Effector CD8-positive, alpha-beta T cell (primary cell): ENCODE measurements at places on chromosomes 3 and 15.

DNA sequence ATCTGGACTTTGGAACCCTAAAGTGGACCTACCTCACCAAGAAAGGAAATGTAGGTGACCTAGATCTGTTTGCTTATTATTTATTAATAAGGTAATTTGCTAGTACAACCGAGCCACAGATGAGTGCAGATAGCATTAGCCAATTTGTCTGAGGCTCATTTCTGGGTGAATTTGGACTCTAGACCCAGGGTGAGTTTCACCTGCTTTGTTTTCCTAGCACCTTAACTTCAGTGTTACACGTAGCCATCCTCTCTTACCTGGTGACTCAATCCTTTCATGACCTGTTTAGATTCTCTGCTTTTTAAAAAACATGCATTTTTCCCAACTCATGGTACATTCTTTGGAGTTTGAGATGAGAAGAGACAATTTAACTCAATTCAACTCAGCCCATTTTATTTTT, 33.5 kb upstream of the KPNA4 start:
- no peak for DNase-seq

GRCh38 chr3:175077216-175077615, 218.1 kb downstream of the NAALADL2 start:
- DNase-seq = no peak

DNA sequence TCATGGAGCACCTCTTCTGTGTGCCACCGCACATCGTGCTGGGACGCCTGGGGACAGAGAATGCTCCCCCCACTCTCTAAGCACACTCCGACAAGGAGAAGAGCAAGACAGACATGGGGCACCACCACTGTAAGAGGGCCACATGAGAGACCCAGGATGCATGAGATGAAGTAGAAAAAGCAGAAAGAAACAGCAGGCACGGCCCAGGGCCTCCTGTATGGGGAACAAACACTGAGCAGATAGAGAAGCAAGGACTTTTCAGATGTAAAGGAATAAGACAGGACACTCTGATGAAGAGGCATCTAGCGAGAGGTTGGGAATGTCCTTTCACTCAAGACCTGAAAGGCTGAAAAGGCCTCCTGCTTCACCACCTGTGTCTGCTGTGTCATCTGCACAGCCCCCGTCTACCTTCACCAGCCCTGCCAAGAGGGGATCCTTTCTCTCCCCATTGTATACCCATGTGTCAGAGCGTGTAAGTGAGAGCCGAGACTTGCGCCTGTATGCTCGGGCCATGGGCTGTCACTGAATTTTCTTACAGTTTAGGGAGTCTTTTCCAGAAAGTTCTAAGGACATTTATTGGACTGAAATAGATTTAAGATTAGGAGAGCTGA, 125.6 kb downstream of the LRRK1 start:
- no peak for DNase-seq

DNA sequence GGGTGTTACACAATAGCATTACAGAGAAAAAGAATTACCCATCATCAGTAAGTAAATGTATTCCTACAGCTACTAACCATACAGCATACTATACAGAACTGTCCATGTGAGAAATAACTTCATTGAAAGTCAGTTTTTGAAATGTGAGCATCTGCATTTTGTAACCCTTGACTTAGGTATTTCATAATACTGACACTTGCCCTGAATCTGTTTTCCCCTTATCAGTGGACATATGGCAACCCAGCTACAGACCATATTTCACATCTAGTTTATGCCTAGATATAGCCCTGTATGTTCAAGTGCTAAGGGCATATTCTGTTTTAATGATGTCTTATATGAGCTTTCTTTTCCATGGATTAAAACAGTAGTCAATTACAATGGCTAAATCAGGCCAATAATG, 297.6 kb downstream of the TBC1D5 start:
- no peak for DNase-seq

DNA sequence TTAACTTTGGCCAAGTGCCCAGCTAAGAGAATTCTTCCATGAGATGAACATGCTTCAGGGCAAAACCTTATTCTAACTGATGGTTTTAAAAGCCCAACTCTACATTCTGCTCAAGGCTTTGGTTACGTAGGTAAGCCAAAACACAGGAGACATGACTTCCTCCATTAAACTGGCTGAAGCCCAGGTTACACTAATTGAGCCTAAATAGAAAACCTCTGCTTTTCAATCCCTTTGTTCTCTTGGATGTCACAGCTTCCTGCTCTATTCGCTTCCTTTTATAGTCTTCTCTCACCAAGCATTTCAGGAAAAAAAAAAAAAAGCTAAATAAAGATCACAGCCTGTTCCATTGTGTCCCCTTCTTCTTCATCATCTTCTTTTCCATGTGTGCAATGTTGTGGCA, 420.4 kb downstream of the TIGIT start:
- DNase-seq = no peak

- DNase-seq = no peak
Measured at GRCh38 chr3:183485585-183485984, 57.2 kb upstream of the MCF2L2 start.

- DNase-seq = no peak
Measured at GRCh38 chr3:99330281-99330680, 308.1 kb upstream of the COL8A1 start.

- DNase-seq = no peak
Measured at GRCh38 chr3:160001850-160002623, 13.4 kb downstream of the IL12A start.

- no peak for DNase-seq
Measured at GRCh38 chr3:125594125-125594524, 1.2 kb downstream of the OSBPL11 start.

GRCh38 chr3:71987089-71987735, 202.3 kb upstream of the PROK2 start:
- DNase-seq = no peak

DNA sequence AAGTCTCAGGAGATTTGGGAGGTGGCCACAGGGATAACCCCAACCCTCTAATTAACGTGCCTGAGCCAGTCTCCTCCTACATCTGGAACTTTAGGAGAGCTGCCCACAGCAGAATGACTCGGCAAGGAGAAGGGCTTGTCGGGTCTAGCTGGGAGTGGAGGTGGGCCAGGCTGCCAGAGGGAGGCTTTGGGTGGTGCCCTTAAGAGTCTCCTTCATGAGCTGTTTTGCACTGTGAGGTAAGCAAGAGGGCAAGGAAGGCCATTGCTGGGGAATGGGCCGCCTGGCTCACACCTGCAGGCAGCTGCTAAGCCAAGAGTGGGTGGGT, 3.6 kb upstream of the TNK2 start:
- DNase-seq = no peak

GRCh38 chr3:108271626-108272025, 24.7 kb upstream of the HHLA2 start:
- no peak for DNase-seq

DNA sequence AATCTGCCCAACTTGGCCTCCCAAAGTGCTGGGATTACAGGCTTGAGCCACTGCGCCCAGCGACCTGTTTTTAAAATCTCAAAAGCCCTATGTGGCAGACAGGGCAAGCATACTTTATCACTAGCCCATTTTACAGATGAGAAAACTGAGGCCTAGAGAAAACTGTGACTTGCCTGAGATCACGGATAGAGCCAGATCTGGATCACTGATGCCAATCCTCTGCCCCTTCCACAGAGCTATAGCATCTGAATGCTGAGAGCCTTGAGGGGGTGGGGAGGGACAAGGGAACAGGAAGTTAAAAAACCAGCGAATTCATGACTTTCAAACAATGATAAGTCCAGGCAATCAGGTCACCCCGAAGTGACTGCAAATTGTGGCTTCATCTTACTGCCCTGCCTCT, 7.3 kb downstream of the ANKRD63 start:
- no peak for DNase-seq

DNA sequence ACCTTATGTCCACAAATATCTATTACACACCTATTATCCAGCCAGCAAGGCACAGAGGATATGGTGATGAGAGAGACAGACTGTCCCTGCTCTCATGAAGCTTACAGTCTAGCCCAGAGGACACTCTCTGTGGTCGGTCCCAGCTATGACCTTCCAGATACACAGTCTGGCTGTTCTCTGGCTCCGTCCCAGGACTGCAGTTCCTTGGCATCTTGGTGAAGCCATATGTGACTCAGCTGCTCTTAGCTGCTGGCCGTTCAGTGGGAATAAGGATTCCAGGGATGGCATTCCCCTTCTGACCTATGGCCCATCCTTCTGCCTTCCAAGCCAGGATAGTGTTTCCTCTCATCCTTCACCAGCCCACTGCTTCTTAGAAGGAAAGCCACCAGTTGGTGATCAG, 30.8 kb downstream of the MEX3B start:
- DNase-seq = no peak

DNA sequence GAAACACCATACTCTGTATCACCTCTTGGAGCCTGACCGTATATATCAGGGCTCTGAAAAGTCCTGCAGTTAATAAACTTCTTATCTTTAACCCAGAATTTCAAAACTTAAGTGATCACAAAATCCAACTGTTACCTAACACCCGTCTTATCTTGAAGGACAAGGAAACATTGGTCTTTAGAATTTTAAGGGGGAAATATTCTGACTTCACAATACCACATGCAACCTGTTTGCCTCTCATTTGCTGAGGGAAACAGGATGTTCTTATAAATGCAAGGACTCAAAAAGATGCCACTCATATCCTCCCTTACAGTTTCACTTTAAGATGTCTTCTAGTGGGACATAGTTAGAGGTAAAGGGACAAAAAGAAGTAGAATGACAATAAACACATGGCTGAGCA, 67.9 kb downstream of the CRTC3 start:
- no peak for DNase-seq

DNA sequence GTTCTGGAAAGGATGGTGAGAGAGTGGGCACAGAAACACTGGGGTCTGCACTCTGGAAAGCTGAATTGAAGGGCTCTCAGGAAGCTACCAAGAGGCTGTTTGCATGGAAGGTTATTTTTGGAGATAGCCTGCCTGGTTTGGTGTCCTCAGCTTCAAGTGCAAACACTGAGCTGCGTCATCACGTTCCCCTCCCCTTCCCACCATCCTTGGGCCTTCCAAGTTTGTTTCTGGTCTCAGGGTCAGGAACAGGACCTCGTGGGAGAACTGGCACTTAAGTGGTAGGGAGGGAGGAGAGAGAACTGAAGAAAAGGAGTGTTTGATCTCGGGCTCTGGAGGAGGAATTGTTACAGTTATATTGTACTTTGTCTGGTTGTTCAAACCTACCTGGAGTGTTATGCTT, 10.6 kb downstream of the ST6GAL1 start:
- DNase-seq = no peak

GRCh38 chr15:58070801-58071418, 5.4 kb upstream of the ALDH1A2 start:
- DNase-seq = no peak

DNA sequence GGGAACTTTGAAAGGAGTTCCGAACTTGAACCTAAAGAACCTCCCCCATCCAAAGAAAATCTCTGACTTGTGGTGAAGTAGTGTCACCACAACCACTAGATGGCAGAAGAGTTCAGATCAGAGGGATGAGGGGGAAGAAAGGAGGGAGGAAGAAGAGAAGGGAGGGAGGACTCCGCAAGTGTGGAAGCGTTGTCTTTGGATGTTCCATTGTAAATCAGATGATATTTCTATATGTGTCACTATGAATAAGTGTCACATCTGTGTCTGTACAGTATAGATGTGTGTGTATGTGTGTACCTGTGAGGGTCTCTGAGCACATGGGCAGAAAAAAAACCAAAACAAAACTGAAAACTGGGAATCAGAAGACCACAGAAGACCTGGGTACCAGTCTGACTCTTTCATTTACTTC, 16.9 kb downstream of the SLC24A1 start:
- DNase-seq = peak; percentile 10

GRCh38 chr15:85125056-85125661, 143.5 kb downstream of the PDE8A start:
- no peak for DNase-seq
